ENCODE measurements at places on chromosomes 2 and 18. TPM values are rescaled to one million over a fixed set of nuclear protein-coding genes. Genes with fewer than 3 reads are reported as not detected.

The CELF4 gene
- not detected for total RNA-seq

The MSH6 gene
- total RNA-seq, result 92.9 TPM

The DRC1 gene
- total RNA-seq, result not detected

The KCNJ3 gene
- not detected for total RNA-seq

The MOGAT1 gene
- total RNA-seq, result not detected

The KRCC1 gene
- total RNA-seq, result 20.5 TPM

The CDC42EP3 gene
- 28.2 TPM for total RNA-seq

The SYT4 gene
- not detected for total RNA-seq

The EMILIN2 gene
- 23.0 TPM for total RNA-seq

The EFHD1 gene
- 0.50 TPM for total RNA-seq

The CCDC74A gene
- total RNA-seq, result 3.2 TPM

The RPRM gene
- total RNA-seq, result not detected

The NPHP1 gene
- 0.17 TPM for total RNA-seq

The C2orf66 gene
- total RNA-seq, result 0.20 TPM

The CGREF1 gene
- 1.3 TPM for total RNA-seq

The ALPG gene
- total RNA-seq, result not detected

The KIF5C gene
- 6.0 TPM for total RNA-seq

The IMPACT gene
- 9.3 TPM for total RNA-seq

The ANO7 gene
- total RNA-seq, result 0.12 TPM

The MCFD2 gene
- total RNA-seq, result 52.6 TPM

The CHRND gene
- not detected for total RNA-seq

The ALK gene
- total RNA-seq, result not detected

The ATOH8 gene
- 0.12 TPM for total RNA-seq

The SOX11 gene
- total RNA-seq, result not detected

The STARD6 gene
- not detected for total RNA-seq

The GBX2 gene
- not detected for total RNA-seq

The LTBP1 gene
- total RNA-seq, result 0.27 TPM

The AKAIN1 gene
- total RNA-seq, result not detected

The CFAP65 gene
- not detected for total RNA-seq

The ASPRV1 gene
- 0.69 TPM for total RNA-seq

The CCDC85A gene
- total RNA-seq, result not detected

The CASP10 gene
- 49.6 TPM for total RNA-seq

The AGXT gene
- total RNA-seq, result not detected

The KCNK3 gene
- not detected for total RNA-seq

The PLEK gene
- 0.40 TPM for total RNA-seq

The CACNB4 gene
- 0.12 TPM for total RNA-seq

The ANKAR gene
- 4.0 TPM for total RNA-seq

The DIPK1C gene
- total RNA-seq, result not detected

The PRKAG3 gene
- not detected for total RNA-seq

The CTLA4 gene
- 22.7 TPM for total RNA-seq

The SERPINB12 gene
- total RNA-seq, result not detected

Measured in activated CD4-positive, alpha-beta T cell treated with anti-CD3 and anti-CD28 coated beads, Interleukin-2, amount 10 ng/mL, durations not matched to agents 7 days and 5 days (primary cell).